ENCODE measurements at places on chromosomes 3 and 15.

DNA sequence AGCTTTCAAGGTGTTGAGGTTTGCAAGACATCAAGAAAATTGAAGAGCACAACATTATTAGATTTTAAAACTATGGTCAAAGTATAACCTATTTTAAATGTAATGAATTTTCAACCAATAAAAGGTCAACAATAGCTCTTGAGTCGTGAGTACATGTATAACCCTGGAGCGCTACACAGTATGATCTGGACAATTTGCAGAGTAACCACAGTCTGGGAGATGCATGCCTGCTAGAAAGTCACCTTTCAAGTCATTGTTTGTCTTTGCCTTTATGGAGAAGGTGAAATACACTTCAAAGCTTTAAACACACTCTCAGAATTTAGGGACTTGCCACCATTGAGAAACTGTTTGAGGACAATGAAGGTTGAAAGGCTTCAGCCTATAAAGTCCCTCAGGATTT is 112.6 kb upstream of the ALCAM start:
- DNase-seq, result no peak

DNA sequence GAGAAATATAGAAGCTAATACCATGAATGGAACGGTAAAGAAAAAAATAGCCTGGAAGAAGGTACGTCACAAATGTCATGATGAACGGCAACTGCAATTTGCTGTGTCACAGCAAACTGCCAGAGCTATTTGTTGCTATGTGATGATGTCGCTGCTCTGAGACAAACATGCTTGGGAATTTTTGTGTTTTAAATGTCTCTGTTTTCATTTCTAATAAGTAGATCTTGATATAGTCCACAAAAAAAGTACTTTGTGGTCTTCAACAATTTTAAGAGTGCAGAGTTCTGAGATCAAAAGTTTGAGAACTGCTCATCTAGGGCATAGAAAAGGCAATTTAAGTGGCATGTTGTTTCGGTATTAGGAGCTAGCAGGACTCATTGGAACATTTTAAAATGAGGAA is 4.3 kb upstream of the NR1D2 start:
- DNase-seq, result no peak

DNA sequence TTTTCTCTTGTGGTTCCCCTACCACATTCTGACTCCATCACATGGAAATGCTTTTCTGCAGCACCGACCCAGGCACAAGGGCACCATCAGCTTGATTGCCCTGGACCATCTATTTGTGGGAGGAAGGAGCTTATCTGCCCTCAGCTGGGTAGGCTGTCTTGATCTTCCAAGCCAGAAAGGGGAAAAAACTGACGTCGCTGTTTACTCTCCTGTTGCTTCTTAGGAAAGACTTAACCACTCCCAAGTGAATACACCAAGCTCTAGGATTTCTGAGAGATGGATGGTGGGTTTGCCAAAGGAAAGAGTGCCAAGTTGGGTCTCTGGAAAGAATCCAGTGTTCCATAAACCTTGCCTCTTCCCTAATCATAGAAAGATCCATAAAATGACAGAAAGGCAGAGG is 4.0 kb downstream of the TNFAIP8L3 start:
- DNase-seq, result no peak

- DNase-seq, result peak; percentile 21
These were observed 627 bp downstream of the NT5DC2 start for GRCh38 chr3:52532838-52533622.

- no peak for DNase-seq
These were observed 419.8 kb upstream of the AZI2 start for GRCh38 chr3:28768439-28768838.

DNA sequence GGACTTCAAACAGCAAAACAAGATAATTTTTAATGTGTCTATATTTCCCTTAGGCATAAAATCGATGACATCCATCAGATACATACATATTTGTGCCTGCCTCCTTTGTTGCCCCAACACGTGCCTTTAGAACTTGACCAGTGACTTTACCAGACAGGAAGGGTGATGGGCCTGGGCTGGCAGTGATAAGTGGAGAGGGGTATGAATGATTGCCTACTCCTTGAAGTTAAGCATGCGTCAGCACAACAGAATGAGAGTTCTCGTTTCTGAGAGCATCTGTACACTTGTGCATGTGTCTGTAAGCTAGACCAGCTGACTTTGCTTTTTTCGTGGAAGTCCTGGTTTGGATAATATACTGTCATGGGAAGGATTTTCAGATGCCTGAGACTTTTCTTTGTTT is 54.9 kb upstream of the COL6A6 start:
- no peak for DNase-seq

DNA sequence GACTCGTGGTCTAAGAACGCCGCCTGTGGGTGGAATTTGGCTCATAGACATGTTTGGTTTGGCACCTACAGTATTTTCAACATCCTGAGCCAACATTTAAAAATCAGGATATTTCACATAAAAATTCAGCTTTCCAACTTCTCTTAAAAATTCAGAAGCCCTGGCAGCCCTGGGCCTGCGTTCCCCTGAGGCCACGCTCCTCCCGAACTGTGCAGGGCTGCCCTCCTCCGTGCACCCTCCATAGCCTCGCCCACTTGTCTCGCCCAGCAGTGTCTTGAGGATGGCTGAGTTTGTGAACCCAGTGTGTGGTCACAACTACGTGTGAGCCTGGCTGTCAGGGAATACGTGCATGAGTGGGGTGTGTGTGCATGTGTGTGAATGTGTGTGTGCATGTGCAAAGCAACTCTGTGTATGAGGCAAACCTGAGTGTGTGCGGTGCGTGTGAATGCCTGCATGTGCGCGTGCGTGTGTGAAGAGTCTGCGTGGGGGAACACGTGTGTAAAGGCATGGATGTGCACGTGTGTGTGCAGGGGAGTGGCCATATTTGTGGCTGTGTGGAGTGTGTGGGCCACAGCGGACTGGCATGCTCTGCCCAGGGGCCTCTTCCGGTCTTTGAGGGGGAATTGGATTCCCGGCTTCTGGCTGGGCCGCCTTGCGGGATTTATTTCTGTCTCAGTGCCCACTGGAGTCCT is 30.9 kb downstream of the PTH1R start:
- no peak for DNase-seq

- no peak for DNase-seq
These were observed 1.9 kb downstream of the NFKBIZ start for GRCh38 chr3:101851072-101851770.

DNA sequence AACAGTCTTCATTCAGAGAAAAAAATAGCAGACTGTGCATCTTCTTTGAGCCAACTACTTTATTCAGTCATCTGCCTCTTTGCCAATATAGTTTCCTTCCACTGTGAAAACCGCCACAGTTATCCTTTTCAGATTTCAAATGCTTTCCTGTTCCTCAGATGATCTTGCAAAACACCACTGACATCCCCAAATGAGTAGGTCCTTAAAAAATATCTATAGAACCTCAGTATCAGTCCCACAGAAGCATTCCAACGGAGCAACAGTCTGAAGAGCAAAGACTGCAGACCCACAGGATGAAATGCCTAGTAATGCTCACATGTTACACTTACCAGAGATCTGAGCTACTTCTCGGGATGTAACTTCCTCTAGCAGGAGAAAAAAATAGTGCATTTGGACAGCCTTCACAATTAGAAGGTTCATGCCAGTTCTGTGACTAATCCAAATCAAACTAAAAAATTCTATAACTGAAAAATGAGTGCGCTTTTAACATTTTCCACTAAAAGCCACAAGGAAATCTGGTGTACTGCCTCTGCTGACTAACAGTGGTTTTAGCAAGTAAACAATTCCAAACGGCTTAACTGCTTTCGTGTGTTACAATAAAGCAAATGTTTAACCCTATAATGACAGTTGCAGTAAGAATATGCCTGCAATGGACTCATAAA is at the start of gene ANKRD28:
ANKRD28 (minus strand) TSS at position 338 of the 662 bp plus-strand sequence. CDS start 1,458 bp downstream, outside the sequence.
- peak; percentile 90 for DNase-seq

DNA sequence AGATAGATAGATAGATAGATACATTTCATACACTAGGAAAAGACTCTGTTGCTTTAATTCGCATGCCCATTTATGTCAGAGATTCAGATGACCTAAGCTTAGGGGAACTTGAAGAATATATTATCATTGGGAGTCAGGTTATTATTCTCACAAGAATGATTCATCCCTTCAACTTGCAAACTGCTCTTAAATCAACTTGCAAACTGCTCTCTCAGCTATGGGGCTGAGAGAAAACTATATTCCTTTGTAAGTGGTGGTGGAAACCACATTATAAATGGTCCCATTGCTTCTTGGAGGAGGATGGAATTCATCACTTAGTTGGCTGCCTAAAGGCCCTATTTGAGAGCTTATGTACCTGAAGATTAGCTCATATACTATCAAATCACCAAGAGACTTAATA is 160.9 kb upstream of the STAC start:
- no peak for DNase-seq

- no peak for DNase-seq
These were observed 12.1 kb upstream of the WDR5B start for GRCh38 chr3:122427857-122428471.

DNA sequence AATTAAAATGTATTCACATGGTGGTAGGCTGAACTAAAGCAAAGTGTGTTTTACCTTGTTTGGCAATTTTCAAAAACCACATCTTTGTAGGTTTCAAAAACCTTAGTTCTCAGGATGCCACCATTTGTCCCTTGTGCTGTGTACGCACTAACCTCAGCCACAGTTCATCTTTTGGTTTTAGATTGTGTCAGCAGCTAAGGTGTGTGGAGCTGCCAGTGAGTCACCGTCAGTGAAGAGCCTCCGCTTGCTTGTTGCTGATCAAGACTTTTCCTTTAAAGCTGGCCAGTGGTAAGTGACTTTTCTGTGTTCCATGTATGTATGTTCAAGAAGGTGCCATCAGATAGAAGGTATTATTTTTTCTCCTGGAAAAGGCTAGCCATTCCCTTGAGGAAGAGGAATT is 21.1 kb downstream of the OXNAD1 start:
- DNase-seq, result no peak

DNA sequence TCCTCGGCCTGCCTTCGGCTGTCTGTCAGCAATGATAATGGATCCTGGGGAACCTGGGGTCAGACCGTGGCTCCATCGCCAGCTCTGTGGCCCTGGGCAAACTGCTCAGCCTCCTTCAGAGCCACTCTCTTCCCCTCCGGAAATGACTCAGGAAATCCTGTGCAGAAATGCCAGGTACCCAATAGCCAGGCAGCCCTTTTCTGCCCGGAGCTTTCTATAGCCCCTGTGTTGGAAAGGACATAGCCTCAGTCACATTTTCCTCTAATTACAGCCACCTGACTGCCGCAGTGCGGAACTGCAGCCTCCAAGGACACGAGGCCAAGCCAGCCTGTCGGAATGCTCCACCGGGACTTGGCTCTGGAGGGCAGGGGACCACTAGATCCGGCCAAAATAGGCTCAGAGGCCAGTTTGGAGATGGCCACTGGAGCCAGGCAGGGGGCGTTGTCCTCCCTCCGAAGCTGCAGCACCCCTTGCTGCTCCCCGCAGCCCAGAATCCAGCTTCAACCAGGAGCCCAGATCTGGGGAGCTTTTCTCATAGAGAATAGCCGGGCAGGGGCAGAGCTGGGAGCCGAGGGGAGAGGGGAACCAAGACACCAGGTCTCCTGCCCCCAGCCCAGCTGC is 11.6 kb upstream of the ZXDC start:
- peak; percentile 80 for DNase-seq

DNA sequence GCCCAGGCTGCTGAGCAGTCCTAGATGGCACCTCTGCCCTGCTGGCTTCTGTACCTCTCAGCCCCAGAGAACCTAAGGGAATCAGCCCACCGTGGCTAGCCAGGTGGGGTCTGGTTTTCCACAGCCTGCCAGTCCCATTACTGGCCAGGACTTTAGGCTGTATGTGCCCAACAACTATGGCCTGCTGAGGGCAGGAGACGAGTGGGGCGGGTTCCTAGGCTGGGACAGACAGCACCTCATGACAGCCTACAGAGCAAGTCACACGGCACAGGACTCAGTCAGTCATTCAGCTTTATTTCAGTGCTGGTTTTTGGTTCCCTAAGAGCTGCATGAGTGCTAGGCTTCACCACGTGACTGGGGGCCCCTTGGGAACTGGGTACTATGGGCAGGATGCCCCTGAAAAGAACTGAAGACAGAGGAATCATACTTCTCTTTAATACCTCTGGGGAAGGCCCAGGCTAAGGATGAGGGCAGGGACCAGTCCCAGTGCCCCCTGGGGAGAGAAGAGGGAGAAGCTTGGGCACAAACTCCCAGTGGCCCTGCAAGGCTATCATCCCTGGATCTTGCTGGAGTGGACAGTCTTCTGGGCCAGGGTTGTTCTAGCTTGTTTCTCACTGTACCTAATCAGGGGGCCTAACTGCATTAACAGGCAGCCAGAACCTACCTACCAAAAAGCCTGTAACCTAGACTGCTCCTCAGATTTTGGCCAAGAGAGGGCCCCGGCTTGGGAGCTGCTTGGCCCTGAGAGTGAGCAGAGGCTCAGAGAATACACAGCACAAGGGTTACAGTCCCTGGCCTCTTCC is 14.8 kb downstream of the CLK3 start:
- DNase-seq, result no peak

- DNase-seq, result no peak
These were observed 52.1 kb downstream of the VGLL4 start for GRCh38 chr3:11591391-11592282.

GRCh38 chr3:17840126-17840525 is 97.7 kb upstream of the TBC1D5 start:
- DNase-seq, result peak; percentile 42

- DNase-seq, result no peak
These were observed 80.2 kb downstream of the MTHFS start for GRCh38 chr15:79816571-79816970.

- DNase-seq, result no peak
These were observed 49.7 kb upstream of the ACP3 start for GRCh38 chr3:132267391-132267993.

DNA sequence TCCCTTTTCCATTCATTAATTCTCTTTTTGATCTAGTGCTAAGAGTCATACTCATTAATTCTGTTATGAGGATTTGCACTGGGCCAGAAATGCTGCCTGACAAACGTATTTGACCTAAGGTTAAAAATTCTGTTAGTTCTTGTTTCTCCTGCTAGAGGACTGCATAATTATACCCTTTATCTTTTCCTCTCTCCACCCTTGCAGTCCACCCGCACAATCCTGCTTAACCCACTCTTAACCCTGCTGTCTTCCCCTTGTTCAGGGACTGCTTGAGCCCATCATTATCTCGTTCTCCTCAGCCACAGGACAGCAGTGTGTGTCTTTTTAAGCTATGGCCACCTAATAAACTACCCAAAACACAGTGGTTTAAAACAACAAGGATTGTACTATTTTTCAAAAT is 31.1 kb upstream of the DYNC1LI1 start:
- DNase-seq, result no peak

- DNase-seq, result peak; percentile 18
These were observed 80.8 kb downstream of the KCNH8 start for GRCh38 chr3:19229086-19229485.

- DNase-seq, result peak; percentile 43
These were observed 8.6 kb upstream of the STX19 start for GRCh38 chr3:94036909-94037507.

DNA sequence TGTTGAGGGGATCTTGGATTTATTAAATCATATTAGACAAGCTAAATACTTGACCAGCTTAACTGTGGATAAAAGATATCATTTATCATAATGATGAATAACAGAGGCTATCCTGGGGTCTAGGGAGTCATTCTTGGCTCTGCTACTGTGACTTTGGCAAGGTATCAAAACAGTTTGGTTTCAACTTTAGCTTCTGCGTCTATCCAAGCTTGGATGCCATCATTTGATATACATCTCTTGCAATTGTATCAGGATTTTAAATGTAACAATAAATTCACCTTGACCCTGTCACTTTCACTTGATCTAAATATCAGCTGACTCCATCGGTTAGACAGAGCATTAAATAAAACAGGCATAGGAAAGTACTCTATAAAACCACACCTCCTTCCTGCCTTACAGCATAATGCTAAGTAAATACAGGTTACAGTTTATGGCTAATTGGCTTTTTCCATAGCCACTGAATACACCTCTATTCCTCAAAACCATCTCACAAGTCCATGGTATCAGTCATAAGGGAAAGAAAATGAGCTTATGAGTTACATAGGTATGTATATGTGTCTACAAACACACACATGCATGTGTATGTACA is 262.9 kb downstream of the CTNNB1 start:
- DNase-seq, result no peak

Measured in KBM-7 (cell line).